ENCODE measurements at places on chromosomes 6 and 20.

- DNase-seq = no peak
Observed at GRCh38 chr20:34155836-34156235, 43.8 kb upstream of the EIF2S2 start.

GRCh38 chr6:73985891-73986290 is 289.9 kb downstream of the CD109 start:
- DNase-seq = no peak

DNA sequence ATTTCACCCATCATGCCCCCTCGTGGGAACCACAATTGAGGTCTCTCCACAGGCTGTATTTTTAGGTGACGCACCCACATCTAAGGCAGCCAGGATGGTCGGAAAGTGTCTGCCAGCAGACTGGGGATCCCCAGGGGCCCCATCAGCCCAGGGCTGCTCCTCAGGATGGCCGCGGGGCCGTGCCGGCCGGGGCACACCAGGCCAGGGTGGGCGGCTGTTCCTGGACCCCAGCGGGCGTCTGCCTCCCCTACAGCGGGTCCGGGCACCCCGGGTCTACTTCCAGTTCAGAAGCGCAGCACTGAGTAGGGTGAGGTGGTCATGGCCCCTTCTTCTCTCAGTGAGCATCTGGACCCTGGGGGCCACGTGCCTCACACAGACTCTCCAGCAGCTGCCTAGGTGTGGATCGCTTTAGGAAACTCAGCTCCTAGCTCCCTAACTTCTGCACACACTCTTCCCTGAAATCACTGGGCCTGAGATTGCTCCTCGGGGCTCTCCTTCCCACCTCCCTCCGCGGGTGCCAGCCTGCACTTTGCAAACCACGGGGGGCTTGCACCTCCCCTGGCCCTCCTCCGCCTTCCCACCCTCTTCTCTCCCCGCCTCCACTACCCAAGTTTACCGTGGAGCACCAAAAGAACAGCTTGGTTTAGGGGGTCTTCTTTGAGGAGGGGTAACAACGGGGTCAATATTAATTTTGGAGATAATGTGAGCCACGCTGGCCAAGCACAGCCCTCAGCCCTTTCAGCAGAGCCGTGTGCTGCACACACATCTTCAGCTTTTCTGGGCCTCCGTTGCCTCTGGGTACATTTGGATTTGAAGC is 14.2 kb upstream of the FOXC1 start:
- DNase-seq = no peak

DNA sequence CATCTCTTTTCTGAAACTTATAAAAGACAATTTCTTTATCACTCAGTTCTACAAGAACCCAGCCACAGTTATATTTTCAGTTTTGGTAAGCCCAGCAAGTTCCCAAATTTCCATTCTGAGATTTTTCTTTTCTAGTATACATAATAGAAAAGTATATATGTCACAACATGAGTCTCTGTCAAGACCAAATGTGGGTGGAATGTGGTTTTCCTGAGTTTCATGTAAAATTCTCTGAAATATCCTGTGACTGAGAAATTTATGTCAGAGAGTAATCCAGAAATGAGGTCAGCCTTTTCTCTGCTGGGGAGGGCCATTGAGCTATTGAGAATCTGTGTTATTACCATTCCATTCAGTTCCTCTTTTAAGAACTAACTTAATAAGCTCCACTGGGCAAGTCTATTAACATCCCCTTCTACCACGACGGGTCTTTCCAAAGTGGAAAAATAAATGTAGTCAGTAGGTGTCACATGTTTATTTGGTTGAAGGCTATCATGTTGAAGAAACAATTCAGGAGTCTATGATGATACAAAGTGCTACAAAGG is 100.7 kb upstream of the HMGN3 start:
- no peak for DNase-seq

DNA sequence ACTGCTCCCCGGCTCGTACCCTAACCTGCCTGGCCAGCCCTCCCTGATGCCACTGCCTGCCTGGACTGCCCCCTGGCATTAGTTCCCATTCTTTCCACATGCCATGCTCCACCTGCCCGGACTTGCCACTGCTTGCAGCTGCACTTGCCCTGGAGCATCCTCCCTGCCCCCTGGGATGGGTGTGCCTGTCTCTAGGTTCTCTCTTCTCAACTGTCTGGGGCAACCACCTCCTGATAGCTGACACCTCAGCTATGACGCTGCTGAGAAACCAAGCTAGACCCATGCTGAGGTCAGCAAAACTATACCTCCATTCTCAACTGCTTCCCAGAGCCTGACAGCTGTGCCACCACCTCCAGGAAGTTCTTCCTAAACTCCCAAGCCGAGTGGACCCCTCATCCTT is 72.1 kb downstream of the PERP start:
- no peak for DNase-seq

GRCh38 chr6:131353106-131353505 is 217.8 kb downstream of the AKAP7 start:
- no peak for DNase-seq

DNA sequence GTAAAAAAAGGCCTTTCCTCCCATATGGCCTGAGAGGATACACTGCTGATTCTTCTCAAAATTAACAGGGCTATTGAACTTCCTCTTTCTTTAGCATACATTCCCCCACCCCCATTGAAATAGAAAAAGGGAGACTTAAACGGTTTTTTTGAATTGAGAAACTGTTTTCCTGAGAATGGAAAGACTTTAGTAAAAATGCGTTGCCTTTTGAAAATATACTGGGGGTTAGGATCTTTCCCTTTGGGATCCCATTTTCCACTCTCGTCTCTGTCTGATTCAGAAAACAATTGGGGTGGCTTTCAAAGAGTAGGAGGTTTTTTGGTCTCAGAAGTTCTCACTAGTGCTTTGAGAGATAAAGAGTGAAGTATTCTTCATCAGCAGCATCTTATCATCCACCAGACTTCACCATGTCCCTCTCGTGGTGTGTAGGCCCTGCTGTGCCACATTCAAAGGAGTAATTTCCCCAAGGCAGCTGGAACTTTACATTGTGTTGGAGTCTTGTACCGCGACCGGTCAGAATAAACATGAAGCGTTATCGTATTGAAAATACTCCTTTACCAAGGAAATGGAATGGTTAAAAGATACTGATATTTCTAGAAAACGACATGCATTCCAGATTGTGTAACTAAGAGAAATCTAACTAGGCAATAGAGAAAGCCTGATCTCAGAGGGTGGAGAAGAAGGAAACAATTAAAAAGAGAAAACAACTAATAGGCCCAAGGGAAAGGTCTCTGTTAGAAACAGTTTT is 10.6 kb downstream of the MYB start:
- DNase-seq = no peak

GRCh38 chr6:34020807-34021553 is 124.9 kb downstream of the GRM4 start:
- DNase-seq = peak; percentile 76

GRCh38 chr20:43794326-43794725 is 67.5 kb upstream of the GTSF1L start:
- no peak for DNase-seq
